ENCODE measurements at places on chromosomes 3 and 15.

GRCh38 chr15:42933886-42934667 is 13.5 kb upstream of the TTBK2 start:
- no peak for DNase-seq

- no peak for DNase-seq
Observed at GRCh38 chr15:90008607-90009006, 7.5 kb downstream of the ZNF710 start.

DNA sequence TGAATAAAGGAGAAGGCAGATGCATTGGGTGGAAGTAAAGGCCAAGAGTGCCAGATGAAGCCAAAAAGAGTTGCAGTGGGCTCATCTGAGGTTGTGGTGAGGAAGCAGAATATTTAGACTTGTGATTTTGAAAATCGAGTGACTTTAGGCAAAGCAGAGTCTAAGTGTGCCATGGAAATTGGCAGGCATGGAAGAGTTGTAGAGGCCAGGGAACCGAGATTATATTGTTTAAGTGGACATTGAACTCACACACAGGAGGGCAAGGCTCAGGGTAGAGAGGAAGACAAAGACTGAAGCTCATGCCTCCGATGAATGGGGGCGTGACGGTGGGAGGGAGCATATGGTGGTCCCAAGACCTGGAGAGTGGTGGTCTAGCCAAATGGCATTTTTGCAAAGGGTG is 347.5 kb downstream of the EPHB1 start:
- DNase-seq, result no peak

GRCh38 chr15:79370716-79371115 is 59.8 kb downstream of the TMED3 start:
- no peak for DNase-seq

DNA sequence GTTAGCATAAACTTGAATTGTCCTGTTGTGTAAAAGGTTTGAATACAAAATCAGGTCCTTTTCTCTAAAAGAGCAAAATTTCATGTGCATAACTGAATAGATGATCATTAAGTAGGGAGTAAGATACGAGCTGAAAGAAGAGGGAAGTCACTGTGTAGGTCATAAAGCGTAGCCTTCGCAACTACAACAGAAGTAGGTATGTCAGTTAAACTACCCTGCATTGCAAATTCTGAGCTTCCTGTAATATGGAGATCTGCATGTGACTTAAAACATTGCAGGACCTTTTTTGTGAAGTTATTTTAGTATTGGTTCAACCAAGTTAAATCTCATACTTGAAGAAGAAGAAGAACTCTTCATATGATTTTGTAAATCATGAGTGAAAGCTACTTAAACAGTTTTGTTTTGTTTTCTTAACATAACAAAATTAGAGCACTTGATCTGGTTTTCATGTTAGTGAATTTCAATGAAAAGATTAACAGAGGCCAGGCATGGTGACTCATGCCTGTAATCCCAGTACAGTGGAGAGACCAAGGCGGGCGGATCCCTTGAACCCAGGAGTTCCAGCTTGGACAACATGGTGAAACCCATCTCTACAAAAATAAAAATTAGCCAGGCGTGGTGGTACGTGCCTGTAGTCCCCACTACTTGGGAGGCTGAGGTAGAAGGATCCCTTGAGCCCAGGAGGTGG is 26.4 kb downstream of the ARMC8 start:
- DNase-seq, result no peak
